Activated CD8-positive, alpha-beta memory T cell treated with anti-CD3 and anti-CD28 coated beads for 1 hour (primary cell): ENCODE measurements at places on chromosomes 3 and 15.

- DNase-seq = no peak
Measured at GRCh38 chr3:132669256-132669777, 9.2 kb downstream of the UBA5 start.

DNA sequence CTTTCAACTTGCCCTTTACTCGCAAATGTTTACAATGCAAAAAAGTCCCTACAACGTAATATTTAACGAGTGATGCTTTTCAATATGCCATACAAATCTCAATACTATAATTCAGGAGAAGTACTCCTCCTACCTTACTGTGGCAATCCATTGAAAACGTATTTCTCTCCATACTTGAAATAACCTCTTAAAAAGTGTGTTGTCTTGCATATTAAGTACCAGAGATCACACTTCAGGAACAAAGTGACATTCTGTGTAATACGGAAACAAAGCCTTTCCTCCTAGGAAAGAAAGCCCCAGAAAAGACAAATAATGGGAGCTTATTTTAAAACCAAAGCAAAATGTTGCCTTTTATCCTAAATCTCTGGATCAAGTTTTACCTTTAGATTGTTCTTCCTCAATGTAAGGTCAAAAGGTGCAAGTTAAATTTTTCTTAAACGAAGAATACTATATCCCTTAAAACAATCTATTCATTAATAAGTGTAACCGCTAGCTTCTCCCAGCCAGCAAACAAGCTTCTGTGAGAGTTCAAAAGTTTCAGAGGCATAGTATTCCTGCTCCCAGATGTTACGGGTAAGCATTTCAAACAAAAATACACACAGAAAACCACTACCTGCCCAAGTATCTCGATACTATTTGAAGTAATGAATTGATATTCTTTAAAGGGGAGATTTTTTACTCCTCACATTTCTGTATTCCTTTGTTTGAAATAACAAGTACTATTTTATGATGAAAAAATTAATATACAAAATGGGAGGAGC lies 1.7 kb downstream of the TJP1 start:
- DNase-seq = no peak

DNA sequence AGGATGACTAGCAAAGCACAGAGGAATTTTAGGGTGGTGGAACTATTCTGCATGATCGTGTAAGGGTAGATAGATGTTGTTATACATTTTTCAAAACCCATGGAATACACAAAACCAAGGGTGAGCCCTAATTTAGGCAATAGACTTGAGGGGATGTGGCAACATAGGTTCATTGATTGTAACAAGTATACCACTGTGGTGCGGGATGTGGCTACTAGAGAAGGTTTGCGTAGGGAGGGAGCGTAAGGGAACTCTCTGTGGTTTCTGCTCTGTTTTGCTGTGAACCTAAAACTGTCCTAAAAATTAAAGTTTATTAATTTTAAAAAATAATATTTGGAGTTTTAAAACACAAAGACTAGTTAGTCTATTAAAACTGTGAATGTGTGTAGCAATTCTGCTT lies 202.8 kb downstream of the PLCL2 start:
- no peak for DNase-seq

GRCh38 chr3:188282871-188283270 lies 128.9 kb downstream of the LPP start:
- no peak for DNase-seq

- no peak for DNase-seq
Measured at GRCh38 chr3:169861871-169862270, 7.9 kb downstream of the LRRC31 start.

- DNase-seq = no peak
Measured at GRCh38 chr3:195803289-195803908, 8.3 kb downstream of the MUC4 start.

DNA sequence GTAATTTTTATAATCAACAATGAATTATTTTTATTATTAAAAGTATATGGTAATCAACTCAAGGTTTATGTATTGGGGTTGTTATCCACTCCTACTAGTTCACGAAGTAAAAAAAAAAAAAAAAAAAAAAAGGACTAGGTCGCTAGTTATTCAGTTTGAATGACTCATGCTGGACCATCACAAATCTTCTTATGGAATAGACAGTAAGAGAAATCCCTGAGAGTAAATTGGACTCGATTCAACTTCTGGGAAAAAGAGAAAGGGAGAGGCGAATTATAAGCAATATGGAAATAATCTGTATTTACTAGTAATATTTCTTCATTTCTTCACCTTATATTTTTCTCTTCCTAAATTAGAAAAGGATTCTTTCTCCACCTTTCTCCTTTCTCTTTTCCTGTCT lies 2.0 kb downstream of the MYEF2 start:
- DNase-seq = no peak

DNA sequence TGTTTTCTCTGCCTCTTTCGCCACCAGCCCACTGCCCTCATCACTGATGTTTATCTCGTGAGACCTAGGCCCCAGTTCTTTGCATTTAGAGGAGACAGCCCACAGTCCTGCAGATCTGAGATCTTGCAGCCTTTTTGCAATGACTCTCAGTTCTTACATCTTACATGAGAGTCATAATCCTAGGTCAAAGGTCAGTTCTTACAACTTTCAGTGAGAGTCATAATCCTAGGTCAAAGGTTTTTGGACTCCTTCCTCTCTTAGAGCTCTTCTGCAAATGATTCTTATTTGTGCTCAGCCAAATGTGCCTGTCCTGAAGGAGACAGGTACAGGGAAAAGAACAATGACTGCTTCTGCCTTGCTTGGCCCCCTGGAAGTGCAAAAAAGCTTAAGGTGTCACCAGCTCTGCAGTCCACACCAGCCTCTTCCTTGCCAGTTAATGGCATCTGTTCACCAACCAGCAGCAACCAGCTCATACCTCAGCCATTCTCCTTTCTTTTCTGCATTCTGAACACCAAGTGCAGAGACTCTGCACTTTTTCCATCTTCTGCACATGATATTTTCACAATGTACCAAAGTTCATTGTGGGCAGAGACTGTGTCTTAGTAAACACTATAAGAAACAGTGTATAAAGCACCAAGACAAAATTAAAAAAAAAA lies 67.1 kb downstream of the ABHD5 start:
- no peak for DNase-seq

DNA sequence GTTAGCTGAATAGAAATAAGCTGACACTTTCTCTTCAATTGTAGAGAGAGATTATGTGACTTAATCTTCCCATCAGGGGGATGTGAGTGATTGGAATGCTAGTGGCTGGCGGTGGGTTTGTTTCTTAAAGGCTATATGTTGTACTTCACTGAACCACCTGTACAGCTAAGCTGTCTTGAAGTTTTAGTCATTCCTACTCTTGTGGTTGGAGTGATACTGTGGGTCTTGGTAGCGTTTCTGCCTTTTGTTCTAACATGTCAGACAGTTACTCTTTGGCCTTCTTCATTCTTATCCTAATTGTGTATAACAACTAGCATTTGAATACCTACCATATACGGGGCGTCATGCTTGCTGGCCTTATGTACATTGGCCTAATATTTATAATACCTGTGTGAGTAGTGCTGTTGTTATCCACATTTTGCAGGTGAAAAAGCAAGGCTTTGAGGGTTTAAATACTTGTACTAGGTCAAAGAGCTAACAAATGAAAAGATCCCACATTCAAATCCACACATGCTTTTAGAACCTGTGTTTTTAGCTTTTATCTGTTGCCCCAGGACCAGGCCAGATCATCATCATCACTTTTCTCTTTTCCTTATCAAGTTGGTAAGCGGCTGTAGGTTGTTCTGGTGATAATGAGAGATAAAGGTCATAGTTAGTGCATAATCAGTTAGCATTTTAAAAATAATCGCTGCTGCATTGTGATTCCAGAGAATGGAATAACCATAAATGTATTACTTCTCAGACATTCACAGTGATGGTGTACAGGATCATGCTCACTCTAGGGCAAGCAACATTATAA lies 50.2 kb downstream of the AKAP13 start:
- no peak for DNase-seq

DNA sequence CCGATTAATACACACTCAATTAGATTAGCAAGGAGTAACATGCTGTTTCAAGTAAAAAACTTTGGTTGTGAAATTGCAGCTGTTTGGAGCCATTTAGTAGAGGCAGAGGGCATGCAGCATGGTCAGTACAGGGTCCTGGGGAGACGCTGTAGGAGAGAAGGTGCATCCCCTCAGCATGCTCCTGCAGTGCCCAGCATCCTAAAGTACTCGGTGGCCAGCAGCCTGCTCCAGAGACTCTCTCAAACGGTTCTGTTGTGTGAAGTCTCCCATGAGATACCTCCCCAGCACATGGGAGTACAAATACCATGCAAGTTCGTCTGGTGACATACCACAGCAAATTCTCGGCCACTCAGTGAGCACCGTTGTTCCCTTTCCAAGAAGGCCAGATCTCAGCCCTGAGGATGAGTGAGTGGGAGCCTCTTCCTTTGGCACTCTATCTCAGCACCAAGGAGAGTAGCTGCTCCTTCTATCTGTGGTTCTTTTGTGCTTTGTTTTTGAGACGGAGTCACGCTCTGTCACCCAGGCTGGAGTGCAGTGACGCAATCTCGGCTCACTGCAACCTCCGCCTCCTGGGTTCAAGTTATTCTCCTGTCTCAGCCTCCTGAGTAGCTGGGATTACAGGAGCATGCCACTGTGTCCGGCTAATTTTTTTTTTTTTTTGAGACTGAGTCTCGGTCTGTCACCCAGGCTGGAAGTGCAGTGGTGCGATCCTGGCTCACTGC lies 72.7 kb downstream of the TJP1 start:
- no peak for DNase-seq

DNA sequence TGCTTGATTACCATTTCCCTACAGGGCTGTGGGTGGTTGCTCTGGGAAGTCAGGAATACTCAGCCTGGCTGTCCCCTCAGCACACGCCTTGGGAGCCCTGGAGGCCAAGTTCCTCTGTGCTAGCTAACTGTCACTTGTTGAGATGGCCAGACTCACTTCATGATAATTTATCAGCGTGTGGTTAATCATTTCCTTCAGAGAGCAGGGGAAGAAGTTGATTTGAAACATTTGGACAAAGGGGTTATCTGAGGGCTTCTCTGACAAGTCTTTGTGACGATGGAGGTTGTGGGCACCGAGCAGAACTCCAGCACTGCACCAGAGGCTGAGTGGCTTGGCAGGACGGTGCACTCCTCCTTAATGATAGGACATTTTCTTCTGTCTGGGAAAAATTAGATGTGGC lies 61.9 kb downstream of the WHAMM start:
- no peak for DNase-seq
